ENCODE measurements at places on chromosomes 12 and 14. TPM values are rescaled to one million over a fixed set of nuclear protein-coding genes. Genes with fewer than 3 reads are reported as not detected.

The MAP1LC3B2 gene
- total RNA-seq, result 0.49 TPM

The PCED1B gene
- total RNA-seq, result 55.5 TPM

The PRICKLE1 gene
- 0.34 TPM for total RNA-seq

- no peak for DNase-seq
These were observed 49.6 kb upstream of the GPR68 start for GRCh38 chr14:91294153-91294552.

GRCh38 chr14:91332171-91332985, 85.2 kb downstream of the CCDC88C start:
- no peak for DNase-seq

- DNase-seq, result no peak
These were observed 319.8 kb downstream of the CEP128 start for GRCh38 chr14:80621701-80622100.

GRCh38 chr12:85308374-85308773, 28.4 kb downstream of the ALX1 start:
- DNase-seq, result no peak

GRCh38 chr14:38405851-38406635, 150.2 kb upstream of the CLEC14A start:
- no peak for DNase-seq

Measured in activated T-helper 1 cell treated with anti-CD3 and anti-CD28 coated beads, Interleukin-12 subunit alpha, Interleukin-12 subunit beta, Interleukin-2, Interleukin-4 antibody, amounts not matched to agents 30 ng/mL and 10 ng/mL and 1 ng/mL, durations not matched to agents 14 hours and 24 hours and 36 hours (primary cell).